ENCODE measurements at places on chromosomes 5 and 9.
A peak's percentile ranks its signal among the peaks of the same experiment; 100 is the strongest.

- DNase-seq: no peak
Observed at GRCh38 chr9:88523056-88523455, 11.9 kb upstream of the NXNL2 start.

GRCh38 chr9:130107234-130107861, 53.6 kb downstream of the GPR107 start:
- DNase-seq: peak; percentile 93

DNA sequence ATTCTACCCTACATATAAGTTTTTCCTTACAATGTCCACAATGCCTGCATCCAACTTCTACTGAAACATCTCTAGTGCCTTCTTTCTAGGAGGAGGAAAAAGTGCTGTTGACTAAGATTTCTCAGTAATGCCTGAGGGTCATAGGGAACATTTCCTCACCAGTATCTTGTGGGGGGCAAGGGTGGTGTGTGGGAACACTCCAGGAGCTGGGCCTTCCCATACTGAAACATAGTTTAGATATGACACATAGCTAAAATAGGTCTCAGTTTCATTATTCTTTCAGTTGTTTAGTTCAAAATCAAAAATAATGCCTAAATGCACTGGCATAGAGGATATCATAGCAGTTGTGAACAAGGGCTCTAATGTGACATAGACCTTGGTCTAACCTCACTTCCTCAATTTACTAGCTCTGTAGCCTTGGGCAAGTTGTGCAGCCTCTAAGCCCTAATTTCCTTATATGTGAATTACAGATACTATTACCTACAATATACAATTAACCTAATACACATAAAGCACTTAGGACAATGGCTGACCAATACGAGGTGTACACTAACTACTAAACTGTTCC, 66.1 kb downstream of the HAPLN1 start:
- no peak for DNase-seq

- no peak for DNase-seq
Observed at GRCh38 chr9:91611582-91611981, 187.9 kb upstream of the NFIL3 start.

GRCh38 chr5:142845402-142845921, 75.3 kb downstream of the ARHGAP26 start:
- DNase-seq: no peak

GRCh38 chr9:96214635-96215034, 87.3 kb downstream of the HSD17B3 start:
- DNase-seq: peak; percentile 9

DNA sequence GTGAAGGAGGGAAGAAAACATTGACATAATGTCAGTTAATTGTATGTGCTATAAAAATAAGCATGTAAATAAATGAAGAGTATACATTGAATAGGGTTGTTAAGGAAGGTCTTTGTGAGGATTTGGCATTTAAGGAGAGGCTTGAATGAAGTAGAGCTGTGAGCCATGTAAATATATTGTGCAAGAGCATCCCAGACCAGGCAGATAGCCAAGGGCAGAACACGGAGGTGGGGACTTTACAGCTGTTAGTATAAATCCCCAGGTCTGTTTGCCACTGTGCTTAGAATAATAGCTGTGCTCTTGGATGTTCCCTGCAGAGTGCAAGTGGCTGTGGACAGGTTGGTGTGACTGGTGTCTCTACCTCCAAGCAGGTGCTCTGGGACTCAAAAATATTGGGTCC, 211.7 kb downstream of the LRRC70 start:
- no peak for DNase-seq

DNA sequence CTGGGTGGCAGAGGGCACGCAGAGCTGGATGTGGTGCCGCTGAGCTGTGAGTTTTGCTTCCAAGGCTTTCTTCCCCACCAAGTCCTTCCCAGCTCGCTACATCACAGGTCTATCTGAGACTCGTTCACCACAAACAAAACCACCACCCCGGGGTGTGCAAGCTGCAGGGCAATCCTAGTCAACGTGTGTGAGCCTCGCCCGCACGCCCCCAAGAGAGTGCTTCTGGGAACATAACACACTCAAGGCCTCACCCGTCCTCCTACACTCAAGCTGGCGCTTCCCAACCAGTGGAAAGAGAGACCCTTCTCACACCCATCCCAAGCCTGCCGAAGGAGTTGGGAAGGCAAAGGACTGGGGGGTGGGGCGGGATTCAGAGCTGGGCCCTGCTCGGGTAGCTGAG, 10.6 kb downstream of the SNAPC4 start:
- DNase-seq: no peak

GRCh38 chr9:117414220-117414905, 494 bp downstream of the ASTN2 start:
- peak; percentile 66 for DNase-seq

- DNase-seq: no peak
Observed at GRCh38 chr5:22908586-22908985, 55.4 kb upstream of the CDH12 start.

DNA sequence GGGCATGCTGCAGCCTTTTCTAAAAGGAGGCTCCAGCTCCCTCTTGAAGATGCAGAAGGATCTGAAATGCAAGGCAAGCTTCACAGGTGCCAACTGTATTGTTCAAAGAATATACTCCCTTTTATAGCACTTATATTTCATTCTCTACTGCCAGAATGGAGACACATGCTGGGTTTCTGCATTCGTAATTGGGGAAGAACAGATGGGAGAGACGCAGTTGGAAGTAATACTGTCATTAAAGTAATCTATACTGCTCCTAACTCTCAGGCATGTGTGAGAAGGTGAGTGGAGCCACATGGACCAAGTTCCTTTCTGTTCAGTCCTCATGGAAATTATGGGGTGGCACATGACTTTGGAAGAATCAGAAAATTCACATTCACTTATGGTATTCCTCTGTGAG, 226.4 kb downstream of the TRIM32 start:
- DNase-seq: no peak

DNA sequence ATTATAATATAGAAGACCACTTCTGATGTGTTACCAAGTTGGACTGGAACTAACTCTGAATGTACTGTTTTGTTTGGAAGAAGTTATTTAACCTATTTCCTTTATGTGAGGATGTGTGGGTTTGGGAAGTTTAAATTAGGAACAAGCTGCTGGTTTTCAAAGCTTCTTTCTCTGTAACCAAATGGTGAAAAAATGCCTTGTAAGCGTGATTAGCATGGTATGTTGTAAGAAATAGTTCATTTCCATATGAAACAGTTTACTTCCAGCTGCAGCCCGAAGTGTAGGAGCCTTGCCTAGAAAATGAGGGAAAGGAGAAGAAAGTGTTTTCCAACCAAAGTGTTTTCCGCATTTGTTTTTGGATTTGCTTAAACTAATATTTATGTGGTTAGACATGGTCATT, 36.0 kb downstream of the TTC1 start:
- peak; percentile 72 for DNase-seq

DNA sequence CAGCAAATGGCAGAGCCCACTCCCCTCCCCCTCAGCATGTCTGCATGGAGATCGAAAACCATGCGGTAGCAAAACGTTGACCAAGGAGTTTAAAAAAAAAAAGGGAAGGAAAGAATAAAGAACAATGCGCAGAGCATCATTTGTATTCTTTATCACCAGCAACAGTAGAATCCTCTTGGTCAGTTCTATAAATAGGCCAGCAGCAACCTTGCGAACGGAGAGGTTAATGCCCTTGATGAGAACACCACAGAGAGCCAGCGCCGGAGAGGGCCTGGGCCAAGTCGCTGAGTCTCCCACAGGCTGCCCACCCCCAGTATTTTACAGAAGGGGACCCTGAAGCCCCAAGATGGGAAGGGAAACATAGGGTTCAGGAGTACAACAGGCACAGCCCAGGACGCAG, 22.7 kb downstream of the WHRN start:
- no peak for DNase-seq

DNA sequence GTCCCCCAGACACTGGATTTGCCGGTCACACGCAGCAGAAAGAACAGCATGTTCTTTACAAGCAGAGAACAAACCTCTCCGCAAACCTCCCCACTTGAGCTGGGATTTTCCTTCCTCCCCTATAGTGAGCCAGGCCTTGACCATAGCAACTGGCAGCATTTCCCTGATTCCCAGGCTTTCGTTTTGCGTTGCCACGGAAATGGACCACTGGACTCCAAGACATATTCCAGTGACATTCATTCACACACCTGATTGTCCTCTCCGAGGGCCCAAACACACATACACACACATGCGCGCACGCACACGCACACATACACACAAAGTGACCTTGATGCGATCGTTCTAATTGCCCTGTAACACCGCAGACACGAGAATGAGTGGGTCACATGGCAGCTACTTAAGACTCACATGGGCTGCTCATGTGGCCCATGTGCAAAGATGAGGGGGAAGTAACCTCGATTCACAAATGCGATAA, 80.9 kb upstream of the CPEB4 start:
- DNase-seq: no peak

GRCh38 chr5:115313052-115313451, 16.6 kb upstream of the CCDC112 start:
- DNase-seq: peak; percentile 23

DNA sequence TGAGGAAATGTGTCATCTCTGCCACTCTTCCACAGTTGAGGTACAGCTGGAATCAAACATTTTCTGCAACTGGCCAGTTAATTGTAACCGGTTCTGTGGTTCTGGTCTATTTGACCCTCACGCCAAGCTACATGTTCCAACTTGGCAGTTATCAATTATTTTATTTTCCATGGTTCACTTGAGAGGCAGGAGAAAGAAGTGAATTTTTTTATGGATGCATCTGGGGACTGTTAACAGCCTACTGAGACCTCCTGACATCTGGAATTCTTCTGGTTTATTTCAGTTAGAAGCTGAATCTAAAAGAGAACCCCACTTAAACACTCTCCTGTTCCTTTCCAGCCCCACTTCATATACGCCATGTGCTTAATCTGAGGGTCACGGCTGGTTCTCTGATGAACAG, 372.3 kb downstream of the DNAH5 start:
- DNase-seq: no peak

GRCh38 chr5:9108162-9108561, 437.7 kb downstream of the SEMA5A start:
- no peak for DNase-seq

GRCh38 chr5:37695647-37696046, 144.2 kb downstream of the GDNF start:
- no peak for DNase-seq

GRCh38 chr9:98503867-98504266, 204.9 kb downstream of the GABBR2 start:
- DNase-seq: no peak

DNA sequence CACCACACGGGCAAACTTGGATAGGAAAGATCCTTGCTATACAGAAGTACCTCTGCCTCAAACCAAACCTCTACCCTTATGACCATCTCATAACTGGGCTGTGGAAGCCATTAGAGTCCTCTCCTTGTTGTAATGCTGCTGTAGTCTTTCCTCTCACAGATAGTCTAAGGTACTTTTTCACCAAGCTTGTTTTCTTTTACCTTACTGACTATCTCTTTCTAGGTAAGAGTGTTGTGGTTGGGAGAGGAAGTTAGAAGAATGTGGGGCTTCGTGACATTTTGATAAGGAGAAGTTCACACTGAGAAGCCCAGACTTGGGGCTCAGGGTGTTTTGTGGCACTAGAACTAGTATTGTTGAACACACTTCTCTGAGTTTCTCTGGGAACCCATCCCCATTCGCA, 8.9 kb downstream of the CFAP95 start:
- DNase-seq: no peak

GRCh38 chr9:94860678-94861588, 134.4 kb downstream of the AOPEP start:
- no peak for DNase-seq

DNA sequence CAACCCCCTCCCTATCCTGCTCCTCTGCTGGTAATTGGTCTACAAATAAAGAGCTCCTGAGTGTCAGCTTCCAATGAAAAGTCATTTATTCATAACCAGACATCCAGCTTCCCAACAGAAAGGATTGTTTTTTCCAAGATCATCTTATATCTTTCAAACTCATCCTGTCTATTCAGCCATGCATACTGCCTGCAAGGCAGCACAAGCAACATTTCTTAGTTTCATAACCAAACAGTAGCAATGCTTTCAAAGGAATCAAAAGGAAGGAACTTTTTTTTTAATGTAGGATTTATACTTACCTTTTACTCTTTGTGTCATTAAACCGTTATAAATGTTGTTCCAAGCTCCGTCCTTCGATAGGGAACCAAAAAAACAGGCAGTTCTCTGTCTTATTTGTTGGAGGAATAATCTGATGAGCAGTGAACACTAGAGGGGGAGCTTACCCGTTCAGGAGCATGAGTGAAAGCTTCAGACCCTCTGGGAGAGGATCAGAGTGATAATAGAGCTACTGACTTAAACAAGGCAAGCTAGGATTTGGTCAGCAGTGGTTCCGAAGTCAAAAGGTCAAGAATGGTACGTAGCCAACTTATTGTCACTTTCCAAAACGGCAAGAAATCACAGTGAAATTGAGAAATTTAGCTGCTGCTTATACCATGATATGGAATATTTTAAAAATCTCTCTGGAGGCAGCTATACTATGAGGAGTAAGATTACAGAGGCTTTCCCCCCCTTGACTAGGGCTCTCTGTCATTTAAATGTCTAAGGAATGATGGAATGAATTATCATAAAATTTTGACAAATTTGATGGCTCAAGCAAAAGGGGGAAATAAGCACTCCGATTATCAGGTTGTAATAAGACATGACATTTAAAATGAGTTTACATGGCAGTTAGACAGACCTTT, 892.9 kb downstream of the NR2F1-AS1 start:
- peak; percentile 41 for DNase-seq

- DNase-seq: no peak
Observed at GRCh38 chr5:129963359-129963758, 59.1 kb downstream of the CHSY3 start.

- DNase-seq: no peak
Observed at GRCh38 chr9:136142859-136143214, 24.2 kb upstream of the TMEM250 start.

DNA sequence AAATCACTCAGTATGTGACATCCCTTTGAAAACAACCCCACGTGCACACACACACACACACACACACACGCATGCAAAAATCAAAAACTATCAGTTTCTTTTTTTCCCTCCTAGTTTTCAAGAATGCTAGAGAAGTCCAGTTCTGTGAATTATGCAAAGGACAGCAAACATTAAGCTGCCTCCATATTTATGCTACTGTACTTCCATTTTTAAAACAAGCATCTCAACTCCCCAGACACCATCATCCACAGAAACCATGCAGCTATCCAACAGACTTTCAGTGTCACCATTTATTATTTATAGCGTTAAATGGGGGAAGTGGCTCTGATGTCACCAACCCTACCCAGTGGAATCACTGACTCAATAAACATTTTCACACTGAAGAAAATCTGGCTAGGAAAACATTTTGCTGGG, 1.6 kb downstream of the FBXW11 start:
- DNase-seq: no peak

DNA sequence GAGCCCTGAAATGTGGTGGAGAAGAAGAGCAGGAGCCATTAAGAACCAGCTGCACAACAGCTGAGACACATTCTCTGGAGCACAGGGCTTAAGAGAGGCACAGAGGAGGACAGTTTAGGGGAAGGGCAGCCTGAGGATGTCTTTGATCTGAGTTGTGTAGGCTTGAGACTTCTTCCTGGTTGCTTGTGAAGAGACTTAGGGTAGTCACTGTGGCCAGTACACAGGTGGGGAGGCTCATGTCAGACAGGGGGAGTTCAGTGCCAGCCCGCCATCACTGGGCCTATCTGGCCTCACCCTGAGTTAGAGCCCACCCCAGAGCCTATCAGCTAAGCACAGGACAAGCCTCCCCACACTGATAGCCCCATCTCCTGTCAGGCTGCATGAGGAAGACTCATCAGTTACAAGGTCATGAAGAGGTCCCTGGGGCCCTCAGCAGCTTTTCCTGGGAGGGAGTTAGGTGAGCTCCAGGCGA, 19.8 kb downstream of the SLC22A4 start:
- no peak for DNase-seq
